ENCODE measurements at places on chromosomes 16 and 17.

DNA sequence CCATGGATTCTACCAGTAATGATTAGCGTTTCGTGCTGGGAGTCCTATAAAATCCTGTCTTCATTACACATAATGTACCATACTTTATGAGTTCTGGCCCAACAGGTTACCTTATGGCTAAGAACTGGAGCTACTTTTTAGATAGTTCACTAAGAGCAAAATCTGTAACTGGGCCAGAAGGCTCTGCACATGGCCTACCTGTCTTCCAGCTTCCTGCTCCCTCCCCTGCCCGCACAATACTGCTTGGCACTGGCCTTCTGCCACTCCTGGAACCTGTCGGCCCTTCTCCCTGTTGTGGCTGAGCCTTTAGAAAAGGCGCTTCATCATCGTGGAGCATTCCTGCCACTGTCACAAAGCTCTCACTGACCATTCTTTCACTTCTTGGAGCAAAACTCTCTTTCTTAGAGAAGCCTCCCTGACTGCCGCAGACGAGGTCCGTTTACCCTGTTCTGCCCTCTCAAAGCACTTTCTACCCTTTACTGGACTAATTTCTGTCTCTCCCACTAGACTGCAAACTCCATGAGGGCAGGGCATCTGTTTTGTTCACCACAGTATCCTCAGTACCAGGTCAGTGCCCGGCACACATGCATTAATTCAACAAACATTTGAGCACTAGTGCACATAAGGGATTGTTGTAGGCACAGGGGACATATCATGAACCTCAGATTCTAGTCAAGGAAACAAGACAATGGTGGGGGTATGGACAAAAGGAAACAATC is 116.5 kb downstream of the PARN start:
- DNase-seq = no peak

- no peak for DNase-seq
Observed at GRCh38 chr17:59435238-59435637, 103.8 kb downstream of the YPEL2 start.

DNA sequence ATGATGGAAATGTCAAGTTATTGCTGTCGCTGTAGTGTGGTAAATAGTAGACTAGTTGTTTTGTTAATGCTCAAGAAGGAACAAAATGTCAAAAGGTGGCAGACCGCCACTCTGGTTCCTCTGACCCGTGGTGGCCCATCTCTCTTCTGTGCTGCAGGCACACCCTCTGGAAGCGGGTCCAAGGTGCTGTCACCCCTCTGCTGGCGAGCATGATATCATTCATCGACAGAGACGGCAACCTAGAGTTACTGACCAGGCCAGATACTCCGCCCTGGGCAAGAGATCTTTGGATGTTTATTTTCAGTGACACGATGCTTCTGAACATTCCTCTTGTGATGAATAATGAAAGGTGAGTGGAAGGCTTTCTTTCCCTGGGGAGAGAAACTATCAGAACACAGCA is 56.8 kb upstream of the ENDOV start:
- no peak for DNase-seq

DNA sequence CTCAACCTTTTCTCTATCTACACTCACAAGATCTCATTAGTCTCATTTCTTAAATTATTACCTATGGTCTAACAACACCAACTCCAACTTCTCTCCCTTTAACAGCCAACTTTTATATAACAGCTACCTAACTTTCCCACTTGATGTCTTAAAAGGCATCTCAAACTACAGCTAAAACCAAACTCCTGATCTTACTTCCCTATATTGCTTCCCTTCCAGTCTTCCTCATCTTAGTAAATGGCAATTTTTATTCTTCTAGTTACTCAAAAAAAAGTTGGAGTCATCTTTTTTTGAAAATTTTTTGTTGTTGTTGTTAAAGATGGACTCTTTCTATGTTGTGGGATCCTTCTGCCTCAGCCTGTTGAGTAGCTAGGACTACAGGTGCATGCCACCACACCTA is 15.3 kb downstream of the SRR start:
- DNase-seq = no peak

GRCh38 chr17:77466140-77466539 is 325.4 kb downstream of the SEC14L1 start:
- DNase-seq = no peak

DNA sequence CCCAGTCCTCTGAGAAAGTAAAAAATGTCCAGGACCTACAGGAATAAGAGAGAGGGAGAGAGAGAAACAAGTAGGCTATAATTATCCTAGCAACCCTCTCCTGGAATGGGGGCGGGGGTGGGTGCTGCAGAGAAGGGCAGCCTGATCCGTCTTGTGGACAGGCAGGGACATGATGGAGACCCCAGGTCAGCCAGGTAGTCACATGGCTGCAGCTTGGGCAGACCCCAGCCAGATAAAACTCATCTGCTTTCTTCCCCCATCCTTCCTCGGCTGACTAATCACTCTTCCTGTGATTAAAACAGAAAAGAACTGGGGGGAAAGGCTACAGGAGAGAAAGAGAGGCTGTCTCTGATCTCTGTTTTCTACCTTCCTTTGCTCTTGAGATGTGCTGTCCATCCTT is 32.6 kb downstream of the COPZ2 start:
- DNase-seq = no peak

DNA sequence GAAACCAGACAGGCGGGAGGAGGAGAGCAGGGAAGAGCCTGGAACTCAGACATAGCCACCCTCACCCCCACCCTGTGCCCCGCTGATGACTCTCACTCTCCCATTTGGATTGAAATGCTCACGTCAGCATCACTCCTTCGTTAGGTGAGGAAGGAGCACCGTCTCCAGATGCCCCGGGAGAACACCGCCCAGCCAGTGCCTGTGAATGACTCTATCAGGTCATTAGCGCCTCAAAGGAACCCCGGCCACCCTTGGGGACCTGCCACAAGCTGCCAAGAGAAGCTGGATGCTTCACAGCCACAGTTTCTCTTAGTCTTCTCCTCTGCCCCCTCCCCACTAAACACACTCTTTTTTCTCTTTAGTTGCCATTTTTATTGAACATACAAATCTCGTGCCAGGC is 66.0 kb downstream of the CACNG3 start:
- DNase-seq = no peak

GRCh38 chr17:17889922-17890321 is 53.1 kb upstream of the SREBF1 start:
- no peak for DNase-seq

DNA sequence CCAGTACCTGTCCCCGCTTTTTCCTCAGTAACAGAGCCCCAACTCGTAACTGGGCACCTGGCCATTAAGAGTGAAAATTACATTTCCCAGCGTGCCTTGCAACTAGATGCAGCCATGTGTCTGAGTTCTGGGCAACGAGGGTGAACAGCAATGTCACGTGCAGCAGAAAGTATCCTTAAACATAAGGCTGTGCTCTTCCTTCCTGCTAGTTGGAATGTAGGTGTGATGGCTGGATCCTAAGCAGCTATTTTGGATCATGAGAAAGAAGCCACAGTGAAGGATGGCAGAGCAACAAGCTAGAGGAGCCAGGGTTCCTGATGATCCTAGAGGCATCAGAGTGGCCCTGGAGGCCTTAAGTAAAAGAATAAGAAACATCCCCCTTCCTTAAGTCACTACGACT is 36.0 kb downstream of the ACTG1 start:
- DNase-seq = no peak

- no peak for DNase-seq
Observed at GRCh38 chr16:27174007-27174406, 29.3 kb upstream of the KDM8 start.

Measured in omental fat pad (tissue), 4 donors.